Fibroblast of pulmonary artery (primary cell): ENCODE measurements at places on chromosomes 3 and 15.
A peak's percentile ranks its signal among the peaks of the same experiment; 100 is the strongest.

- DNase-seq, result peak; percentile 32
These were observed 387 bp downstream of the GNB4 start for GRCh38 chr3:179450901-179451264.

- no peak for DNase-seq
These were observed 47.6 kb upstream of the SEC13 start for GRCh38 chr3:10368512-10368911.

DNA sequence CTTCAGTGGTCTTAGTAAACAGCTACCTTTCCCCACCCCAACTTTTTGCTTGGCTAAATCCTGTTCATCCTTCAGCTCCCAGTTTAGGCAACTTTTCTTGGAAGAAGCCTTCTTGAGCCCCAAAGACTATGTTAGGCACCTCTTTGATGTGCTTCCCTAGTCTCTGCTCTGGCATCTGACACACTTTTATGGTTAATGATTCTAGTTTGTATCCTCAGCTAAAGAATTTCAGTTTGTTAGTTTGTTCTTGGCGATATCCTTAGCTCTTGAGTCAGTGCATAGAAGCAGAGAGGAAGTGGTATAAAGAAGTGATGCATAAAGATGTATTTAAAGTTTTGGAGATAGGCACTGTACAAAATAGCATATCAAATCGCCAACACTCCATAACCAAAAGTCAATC lies 168.4 kb downstream of the WDR72 start:
- DNase-seq, result no peak

GRCh38 chr15:33322091-33322490 lies 11.3 kb downstream of the RYR3 start:
- DNase-seq, result no peak

GRCh38 chr3:125141596-125142419 lies 70.7 kb downstream of the SLC12A8 start:
- DNase-seq, result peak; percentile 52

DNA sequence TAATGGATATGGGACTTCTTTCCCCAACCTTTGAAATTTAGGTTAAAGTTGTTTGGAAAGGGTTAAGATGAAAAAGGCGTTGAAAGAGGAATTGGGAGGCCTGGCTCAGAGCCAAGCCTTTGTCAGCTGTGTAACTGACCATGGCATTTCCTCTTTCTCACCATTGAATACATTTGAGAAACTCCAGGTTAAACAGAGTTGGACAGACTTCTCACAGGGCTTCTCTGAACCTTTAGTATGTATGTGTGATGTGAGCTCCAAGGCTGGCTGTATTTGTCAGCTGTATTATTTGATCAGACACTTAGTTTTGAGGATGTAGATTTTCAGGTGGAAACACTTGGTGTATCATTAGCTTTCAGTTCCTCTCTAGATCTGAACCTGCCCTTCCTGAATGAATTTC lies 136.4 kb upstream of the GOLGA6L4 start:
- peak; percentile 63 for DNase-seq
